Dermis microvascular lymphatic vessel endothelial cell (primary cell): ENCODE measurements at places on chromosomes 6 and 20. TPM values are rescaled to one million over a fixed set of nuclear protein-coding genes. Genes with fewer than 3 reads are reported as not detected.

Gene ZBTB12
- total RNA-seq: 2.2 and 3.0 TPM in 2 replicates

Gene BPIFB4
- total RNA-seq: not detected in 2 replicates

DNA sequence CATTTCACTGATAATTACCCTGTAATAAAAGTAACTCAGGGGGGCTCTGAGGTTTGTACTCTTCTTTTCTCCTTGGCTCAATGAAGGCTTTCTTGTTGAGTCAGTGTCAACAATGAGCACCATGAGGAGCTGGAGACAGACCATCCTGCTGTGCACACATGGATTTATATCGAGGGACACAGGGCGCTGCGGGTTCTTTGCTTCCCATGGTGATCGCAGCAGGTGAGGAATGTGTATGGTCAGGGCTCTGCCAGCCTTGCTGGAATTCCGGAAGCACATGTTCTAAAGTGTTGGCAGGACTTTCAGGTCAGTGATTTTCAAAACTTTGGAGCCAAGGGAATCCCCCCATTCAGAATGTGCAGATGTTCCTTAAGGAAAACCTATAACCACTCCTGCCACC is 27.1 kb downstream of the SMOC2 start:
- DNase-seq: no peak

- peak; percentile 97 for DNase-seq
These were observed 19.5 kb downstream of the ZNF311 start for GRCh38 chr6:28985462-28986164.

- DNase-seq: peak; percentile 51
These were observed 51.9 kb downstream of the GCLC start for GRCh38 chr6:53492860-53493634.

DNA sequence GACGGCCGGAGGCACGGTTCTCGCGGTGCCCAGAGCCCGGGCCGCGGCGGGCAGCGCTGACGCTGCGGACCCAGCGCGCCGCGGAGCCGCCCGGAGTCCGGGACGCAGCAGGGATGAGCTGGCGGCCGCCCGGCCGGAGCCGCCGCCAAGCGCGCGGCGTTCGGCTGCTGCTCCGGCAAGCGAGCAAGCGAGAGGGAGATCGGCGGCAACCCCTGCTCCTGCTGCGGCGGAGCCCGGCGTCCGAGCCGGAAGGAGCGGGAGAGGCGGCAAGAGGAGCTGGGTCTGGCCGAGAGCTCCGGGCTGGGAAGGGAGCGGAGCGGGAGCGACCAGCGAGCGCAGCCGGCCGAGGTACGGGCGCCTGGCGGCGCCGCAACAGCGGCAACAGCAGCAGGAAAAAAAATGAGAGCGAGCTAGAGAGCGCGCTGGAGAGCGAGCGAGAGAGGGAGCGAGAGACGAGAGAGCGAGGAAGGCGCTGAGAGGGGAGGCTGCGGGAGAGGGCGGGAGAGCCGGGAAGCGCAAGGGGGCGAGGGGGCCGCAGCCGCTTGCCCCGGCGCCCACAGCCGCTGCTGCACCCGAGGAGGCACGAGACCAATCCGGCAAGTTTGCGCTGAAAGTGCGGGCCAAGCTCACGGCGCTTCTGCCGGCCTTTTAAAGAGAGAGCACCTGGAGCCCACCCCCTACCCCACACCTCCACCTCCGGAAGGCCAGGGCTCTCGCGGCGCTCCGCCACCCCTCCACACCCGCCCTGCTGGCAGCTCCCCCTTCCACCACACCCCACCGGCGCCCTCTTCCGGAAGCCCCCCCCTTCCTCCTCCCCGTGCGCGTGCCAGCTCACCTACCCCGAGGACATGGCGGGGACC is 496 bp downstream of the GRM4 start:
- DNase-seq: no peak

Gene HS3ST5
- total RNA-seq: not detected in 2 replicates

DNA sequence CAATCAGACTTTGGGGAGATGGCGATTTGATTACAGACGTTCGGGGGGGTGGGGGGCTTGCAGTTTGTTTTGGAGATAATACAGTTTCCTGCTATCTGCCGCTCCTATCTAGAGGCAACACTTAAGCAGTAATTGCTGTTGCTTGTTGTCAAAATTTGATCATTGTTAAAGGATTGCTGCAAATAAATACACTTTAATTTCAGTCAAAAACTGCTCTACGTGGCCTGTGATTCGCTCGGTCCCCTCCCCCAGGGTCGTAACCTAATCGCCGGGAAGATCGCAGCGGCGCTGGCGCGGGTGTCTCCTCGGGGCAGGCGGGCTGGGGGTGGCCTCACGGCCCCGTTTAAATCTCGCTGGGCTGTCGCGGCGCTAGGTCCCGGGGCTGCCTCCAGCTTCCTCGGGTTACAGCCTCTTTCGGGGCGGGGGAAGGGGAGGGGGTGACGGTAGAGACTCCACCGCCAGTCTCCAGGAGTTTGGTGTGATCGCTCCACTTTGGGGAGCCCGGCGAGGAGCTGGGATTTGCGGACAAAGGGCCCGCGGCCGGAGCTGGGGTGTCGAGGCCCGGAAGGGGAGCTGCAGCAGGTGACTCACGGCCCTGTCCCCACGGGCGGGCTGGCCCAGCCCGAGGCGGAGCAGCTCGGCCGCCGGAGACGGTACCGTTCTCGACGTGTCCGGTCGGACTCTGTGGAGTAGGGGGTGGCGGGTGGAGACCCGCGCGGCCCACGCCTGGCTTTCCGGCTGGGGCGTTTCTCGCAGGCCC is 4.2 kb downstream of the FOXC1 start:
- peak; percentile 62 for DNase-seq

Gene C20orf141
- total RNA-seq: not detected in 2 replicates

DNA sequence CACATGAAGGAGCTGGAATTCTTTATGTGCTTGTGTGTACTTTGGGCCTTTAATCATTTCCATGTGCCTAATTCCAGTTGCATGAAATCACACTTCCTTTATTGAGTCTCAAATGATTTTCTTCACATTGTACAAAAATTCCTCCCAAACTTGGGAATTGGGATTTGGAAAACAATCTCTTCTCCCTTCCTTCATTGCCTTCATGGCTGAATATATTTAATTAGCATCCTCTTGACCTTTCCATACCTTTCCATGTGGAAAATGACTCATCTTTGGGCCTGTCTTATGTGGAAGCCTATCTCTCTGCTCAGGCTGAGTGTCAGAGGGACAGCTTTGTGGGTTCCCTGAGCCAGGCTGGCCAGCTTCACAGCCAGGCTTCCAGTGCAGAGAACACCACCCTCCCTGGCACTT is 33.0 kb upstream of the CDH4 start:
- no peak for DNase-seq

Gene MYT1
- total RNA-seq: not detected in 2 replicates

DNA sequence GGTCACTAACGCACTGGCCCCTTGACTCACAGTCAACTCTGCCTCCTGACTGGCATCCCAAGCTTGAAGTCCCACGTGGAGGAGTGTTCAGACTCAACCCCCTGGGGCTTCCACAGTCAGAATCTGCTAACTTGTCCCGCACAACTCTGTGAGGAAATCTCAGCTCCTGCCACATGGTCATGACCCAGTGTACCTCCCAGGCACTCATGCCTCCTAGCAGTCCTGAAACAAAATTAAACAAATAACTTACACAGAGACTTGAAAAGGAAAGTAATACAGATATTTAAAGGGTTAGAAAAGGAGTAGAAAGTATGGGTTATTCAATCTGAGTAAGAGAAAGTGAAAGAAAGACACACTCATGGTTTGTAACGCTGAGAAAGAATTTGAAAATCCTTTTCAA is 134.9 kb downstream of the GMDS start:
- DNase-seq: no peak

DNA sequence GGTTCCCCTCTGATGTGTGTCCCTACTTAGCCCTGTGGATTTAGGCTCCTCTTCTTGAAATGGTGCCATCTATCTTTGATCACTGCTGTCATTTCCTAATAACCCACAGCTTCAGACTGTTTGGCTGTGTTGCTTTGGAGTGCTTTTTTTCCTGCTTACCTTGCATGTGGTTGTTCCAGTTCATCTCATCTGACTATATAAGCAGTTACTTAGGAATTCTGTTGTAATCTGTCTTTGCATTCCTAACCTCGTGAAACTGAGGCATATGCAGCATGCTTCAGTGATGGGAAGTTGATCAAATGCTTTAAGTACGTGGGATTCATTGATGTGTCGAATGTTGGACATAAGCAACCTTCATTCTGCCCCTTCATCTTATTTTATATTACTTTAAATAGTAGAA is 115.8 kb upstream of the FLRT3 start:
- no peak for DNase-seq

- DNase-seq: no peak
These were observed 786 bp downstream of the ADRM1 start for GRCh38 chr20:62303340-62304226.

GRCh38 chr6:91132461-91132860 is 545.6 kb upstream of the MAP3K7 start:
- no peak for DNase-seq

Gene AGER
- 0.38 and 0.39 TPM in 2 replicates for total RNA-seq

DNA sequence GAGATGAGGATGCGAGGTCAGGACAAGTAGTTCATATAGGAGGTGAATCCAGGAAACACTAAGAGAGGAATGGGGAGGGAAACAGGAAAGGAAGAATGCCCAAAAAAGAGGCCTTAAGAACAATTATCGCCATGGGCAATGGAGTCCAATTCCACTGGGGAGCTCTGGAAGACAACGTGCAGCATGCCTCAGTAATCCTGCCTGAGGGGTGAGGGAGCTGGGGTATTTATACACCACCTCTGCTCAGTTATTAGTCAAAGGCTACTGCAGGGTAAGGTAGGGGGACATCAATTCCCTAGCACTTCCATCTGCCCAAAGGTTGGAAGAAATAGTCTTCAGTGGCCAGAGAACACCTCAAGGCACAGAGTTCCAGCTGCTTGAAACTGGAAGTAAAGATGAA is 96.4 kb downstream of the ZNF217 start:
- DNase-seq: no peak

DNA sequence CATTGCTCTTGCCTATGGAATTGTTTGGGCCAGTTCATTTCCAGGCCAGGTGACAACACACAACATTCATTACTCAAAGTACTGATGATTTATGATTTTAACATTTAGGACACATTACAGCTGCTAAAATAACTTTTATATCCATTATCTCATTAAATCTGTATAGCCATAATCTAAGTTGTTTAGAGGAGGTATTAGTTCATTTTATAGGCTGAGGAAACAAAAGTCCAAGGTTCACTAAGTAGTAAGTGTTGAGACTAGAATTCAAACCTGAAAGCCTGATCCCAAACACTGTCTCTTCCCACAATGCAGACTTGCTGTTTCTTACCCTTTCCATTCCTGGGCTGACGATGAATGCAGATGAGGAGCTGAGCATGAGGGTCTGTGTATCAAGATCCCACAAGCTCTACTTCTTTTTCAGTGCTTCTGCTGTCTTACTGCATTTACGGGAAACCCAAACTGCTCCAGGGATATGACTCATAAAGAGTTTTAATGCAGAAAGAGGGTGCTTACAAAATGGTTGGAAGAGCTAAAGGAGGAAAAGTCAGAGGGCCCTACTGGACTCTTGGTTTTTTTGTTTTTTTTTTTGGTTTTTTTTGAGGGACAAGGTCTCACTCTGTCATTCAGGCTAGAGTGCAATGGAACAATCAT is 17.9 kb downstream of the TENT5A start:
- DNase-seq: no peak

Gene TAAR8
- total RNA-seq: not detected in 2 replicates

GRCh38 chr20:9985773-9986172 is 49.0 kb upstream of the ANKEF1 start:
- no peak for DNase-seq

DNA sequence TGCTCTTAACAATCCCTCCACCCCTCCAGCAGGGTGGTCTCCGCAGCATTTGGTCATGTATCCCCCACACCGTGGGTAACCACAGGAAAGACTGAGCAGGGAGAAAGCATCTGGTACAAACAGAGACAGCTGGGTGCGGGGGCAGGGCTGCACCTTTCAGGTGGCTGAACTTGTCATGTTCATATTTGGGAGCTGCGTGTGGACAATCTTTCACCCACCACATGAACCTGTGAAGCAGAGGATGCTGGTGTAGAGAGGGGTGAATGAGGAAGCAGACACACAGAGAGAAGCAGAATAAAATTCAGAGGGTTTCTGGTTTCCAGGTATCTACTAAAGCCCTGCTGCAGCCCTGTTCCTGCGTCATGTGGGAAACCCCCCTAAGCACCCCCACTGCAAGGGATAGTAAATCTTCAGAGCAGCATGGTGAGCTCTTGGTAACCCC is 8.9 kb downstream of the GFOD1 start:
- DNase-seq: no peak

DNA sequence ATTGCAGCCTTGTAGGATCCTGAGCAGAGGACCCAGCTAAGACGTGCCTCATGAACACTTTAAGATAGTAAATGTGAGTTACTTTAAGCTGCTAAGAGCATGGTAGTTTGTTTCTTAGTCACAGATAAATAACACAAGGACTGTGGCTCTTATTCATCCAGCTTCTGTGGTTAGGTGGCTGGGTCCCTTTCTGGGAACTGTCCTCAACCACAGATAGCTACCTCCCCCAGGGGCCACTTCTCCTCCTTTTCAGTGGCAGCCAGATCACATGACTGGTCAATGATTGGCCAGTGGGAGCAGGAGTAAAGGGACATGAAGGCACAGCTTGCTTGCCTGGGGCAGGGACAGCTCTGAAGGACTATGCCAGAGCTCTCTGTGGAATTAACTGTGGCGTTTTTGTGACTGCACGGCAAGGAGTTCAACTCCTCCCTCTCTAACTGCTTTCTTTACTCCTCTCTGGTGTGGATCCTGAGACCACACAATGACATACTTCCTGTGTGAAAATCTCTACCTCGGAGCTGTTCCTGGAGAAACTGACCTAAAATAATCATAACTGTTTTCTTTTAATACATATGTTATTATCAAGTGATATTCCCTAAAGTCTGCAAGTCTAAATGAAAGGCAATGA is 76.5 kb downstream of the NRN1 start:
- no peak for DNase-seq

- no peak for DNase-seq
These were observed 11.6 kb upstream of the ELOVL5 start for GRCh38 chr6:53360093-53360912.

- DNase-seq: peak; percentile 87
These were observed 84.2 kb upstream of the MARCKS start for GRCh38 chr6:113772961-113773360.

DNA sequence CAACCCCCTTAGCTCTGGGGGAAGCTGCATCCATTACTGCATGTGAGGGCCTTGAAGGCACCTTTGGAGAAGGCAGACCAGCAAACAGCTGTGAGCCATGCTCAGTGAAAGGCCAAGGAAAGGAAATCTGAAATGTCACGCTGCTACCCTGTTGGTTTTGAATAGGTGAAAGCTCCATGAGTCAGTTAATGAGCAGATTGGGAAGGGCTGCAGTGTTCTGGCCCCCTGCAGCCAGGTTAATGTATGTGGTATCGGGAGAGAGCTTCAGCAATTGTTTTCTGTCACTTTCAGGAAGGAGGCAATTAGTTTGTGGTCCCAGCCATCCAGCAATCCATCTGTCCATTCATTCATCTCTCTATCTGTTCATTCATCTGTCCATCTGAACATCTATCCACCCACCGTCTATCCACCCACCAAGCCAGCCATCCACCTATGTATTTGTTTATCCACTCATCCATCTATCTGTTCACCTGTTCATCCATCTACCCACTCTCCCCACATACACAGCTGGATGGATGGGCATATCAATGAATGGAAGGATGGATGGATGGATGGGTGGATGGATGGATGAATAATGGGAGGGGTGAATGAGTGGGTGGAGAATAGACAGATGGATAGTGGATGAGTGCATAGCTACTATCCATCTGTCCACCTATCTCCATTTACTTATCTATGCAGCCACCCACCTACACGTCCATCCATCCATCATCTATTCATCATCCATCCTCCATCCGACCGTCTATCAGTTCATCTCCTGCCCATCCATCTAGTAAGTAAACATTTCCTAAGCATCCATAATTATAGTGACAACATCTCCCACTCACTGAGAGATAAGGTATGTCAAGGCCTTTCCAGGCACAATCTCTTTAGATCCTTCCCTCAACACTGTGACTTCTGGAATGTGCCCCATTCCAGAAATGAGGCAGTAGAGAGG is 16.0 kb downstream of the PCK1 start:
- no peak for DNase-seq
